ENCODE measurements at places on chromosomes 1 and 21.

DNA sequence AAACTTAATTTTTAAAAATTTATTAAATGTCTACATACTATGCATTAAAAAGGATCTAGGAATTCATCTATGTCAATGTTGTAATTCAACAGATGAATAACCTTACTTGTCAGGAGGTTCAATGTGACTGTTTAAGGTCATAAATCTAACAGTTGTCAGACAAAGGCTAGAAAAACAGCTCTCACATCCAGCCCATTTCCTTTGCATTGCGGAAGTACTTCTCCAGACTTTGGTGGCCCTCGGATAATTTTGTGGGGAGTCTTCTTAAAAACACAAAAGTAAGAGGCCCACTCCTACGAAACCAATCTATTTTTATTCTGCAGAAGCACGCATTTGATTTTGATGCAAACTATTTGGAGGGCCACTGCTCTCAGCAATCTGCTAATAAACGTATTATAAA lies 122.6 kb upstream of the CHRM3 start:
- no peak for DNase-seq

- DNase-seq: no peak
Observed at GRCh38 chr1:17870679-17871078, 115.5 kb downstream of the ACTL8 start.

- DNase-seq: no peak
Observed at GRCh38 chr1:112954017-112954650, 1.9 kb downstream of the SLC16A1 start.

DNA sequence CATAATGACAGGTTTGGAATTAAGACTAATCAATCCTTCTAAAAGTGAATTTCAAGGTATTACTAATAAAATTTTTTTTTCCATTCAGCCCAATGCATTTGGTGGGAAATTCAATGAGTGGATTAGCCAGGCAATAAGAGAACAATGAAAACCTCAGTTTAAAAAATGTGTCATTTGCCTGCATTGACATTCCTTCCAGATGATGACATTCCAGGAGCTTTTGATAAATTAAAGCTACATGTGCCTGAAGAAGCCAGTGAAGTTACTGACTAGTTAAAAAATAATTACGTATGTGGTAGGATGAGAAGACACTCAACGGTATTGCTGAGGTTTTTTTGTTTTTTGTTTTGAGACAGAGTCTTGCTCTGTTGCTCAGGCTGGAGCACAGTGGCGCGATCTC lies 37.9 kb upstream of the RC3H1 start:
- no peak for DNase-seq

GRCh38 chr1:101136739-101137138 lies 100.1 kb upstream of the S1PR1 start:
- peak; percentile 31 for DNase-seq

DNA sequence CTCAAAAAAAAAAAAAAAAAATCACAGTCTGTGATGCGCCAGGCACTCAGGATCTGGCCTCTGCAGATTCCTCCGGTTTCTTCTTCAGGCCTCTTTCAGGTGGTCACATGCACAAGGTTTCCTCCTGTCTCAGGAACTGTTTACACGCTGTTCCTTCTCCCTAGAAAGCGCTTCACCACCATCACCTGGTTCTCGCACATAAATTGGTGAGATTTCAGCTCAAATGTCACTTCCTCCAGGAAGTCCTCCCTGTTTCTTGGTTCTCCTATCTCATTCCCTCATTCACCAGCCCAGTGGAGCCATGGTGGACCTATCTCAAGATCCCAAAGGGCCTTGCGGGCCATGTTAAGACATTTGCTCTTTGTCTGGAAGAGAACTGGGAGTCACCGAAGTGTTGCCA lies 26.7 kb downstream of the HMGN2 start:
- DNase-seq: no peak
